ENCODE measurements at places on chromosomes 13 and 19.

- DNase-seq = no peak
Measured at GRCh38 chr13:74561155-74561554, 427.0 kb upstream of the KLF12 start.

DNA sequence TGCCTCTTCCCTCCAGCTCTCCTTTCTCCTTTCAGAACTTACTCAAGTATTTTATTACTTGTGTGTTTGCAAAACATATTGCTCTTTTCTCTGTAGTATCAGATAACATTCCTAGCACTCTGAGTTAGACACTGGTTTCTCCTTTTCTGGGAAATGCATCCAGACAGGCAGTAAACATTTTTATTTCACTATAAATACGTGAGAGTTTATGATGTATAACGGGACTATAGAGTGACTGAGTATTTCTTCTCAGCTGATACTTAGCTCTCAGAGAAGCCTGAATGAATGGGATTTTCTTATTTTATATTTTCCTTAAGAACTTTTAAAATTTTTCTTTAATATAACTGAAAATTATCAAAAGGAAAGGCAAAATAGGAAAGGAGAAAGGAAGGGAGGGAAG, 211.2 kb upstream of the EDNRB start:
- no peak for DNase-seq

DNA sequence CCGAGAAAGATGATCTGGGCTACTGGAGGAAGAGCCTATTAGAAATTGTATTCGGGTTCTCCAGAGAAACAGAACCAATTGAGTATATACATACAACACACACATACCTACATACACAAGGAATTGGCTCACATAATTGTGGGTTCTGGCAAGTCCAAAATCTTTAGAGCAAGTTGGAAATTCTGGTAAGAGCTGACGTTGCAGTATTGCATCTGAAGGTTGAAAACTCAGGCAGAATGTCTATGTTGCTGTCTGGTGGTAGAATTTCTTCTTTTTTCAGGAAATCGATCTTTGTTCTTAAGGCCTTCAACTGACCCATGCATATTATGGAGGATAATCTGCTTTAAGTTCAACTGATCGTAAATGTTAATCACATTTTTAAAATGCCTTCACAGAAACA, 15.5 kb upstream of the OLFM4 start:
- DNase-seq = no peak

GRCh38 chr13:94020426-94020825, 459.1 kb downstream of the DCT start:
- no peak for DNase-seq

DNA sequence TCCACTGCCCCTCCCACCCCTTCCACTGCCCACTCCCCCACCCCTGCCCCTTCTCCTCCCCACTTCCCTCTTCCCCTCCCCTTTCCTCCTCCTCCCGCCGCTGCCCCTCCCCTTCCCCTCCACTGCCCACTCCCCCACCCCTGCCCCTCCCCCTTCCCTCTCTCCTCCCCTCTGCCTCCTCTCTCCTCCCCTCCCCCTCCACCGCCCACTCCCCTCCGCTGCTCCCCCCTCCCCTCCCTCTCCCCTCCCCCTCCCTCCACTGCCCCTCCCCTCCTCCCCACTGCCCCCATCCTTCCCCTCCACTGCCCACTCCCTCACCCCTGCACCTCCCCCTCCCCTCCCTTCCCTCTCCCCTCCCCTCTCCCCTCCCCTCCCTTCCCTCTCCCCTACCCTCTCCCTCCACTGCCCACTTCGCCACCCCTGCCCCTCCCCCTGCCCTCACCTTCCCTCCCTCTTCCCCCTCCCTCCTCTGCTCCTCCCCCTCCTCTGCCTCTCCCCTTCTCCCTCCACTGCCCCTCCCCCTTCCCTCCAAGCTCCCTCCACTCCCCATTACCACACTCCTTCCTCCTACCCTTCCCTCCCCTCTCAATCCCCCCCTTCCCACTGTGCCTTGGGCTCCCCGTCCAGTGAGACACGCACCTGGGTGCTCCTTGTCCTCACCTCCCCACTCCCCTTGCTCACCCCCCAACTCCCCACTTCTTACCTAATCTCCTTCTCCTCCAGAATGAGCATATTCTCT, 21.9 kb downstream of the ATP8B3 start:
- DNase-seq = no peak

GRCh38 chr19:49415102-49415809, 8.0 kb downstream of the PTH2 start:
- no peak for DNase-seq
